ENCODE measurements at places on chromosomes 16 and 17.

- no peak for DNase-seq
These were observed 211.3 kb downstream of the CA10 start for GRCh38 chr17:51947160-51947735.

- no peak for DNase-seq
These were observed 13.8 kb upstream of the ABCC3 start for GRCh38 chr17:50620858-50621257.

DNA sequence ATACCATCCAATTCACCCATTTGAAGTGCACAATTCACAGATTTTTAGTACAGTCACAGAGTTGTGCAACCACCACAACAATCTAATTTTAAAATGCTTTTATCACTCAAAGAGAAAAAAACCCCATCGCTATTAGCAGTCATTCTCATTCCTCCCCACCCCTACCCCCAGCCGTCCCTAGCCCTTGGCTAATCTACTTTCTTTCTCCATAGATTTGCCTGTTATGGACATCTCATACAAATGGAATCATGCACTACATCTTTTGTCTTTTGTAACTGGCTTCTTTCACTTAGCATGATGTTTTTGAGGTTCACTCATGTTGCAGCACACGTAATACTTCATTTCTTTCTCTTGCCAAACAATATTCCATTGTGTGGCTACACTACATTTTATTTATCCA lies 20.4 kb downstream of the LYRM9 start:
- no peak for DNase-seq

DNA sequence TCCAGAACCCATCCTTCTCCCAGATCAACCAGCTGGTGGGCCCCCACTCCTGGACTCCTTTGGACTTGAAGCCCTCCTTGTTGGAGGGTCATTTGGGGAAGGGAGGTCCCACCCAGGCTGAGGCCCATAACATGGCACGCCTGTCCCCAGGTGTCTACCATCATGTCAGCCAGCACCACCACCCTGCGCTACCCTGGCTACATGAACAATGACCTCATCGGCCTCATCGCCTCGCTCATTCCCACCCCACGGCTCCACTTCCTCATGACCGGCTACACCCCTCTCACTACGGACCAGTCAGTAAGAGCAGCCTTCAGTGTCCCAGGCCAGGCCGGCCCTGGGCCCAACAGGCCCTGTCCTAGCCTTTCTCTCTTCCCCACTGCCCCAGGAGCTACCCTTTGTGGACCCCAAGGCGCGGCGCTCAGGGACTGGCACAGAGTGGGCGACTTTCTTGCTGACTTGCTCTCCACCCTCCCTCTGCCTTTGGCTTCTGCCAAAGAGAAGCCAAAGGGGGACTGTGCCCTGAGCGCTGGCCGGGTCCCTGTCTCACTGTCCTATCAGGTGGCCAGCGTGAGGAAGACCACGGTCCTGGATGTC lies 4.3 kb downstream of the TUBG1 start:
- DNase-seq = no peak

DNA sequence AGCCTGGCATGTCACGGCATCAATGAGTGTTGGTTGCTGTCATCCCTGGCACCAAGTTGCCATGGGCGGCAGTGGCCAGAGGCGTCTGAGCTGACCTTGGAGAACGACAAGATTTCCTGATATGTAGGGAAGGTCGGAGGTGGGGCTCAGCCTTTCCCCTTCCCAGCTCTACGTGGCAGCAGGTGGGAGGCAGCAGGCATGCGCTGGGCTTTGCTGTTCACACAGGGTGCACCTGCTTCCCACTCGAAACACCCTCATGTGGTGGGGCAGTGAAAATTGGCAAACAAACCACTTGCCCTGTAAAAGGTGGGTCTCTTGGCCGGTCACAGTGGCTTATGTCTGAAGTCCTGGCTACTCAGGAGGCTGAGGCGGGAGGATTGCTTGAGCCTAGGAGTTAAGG lies 12.3 kb upstream of the TFAP4 start:
- DNase-seq = no peak

- no peak for DNase-seq
These were observed 3.6 kb downstream of the USP31 start for GRCh38 chr16:23145608-23146007.

Data from NCI-H1436 (cell line).